Fibroblast of the aortic adventitia (primary cell): ENCODE measurements at places on chromosomes 4 and X.

DNA sequence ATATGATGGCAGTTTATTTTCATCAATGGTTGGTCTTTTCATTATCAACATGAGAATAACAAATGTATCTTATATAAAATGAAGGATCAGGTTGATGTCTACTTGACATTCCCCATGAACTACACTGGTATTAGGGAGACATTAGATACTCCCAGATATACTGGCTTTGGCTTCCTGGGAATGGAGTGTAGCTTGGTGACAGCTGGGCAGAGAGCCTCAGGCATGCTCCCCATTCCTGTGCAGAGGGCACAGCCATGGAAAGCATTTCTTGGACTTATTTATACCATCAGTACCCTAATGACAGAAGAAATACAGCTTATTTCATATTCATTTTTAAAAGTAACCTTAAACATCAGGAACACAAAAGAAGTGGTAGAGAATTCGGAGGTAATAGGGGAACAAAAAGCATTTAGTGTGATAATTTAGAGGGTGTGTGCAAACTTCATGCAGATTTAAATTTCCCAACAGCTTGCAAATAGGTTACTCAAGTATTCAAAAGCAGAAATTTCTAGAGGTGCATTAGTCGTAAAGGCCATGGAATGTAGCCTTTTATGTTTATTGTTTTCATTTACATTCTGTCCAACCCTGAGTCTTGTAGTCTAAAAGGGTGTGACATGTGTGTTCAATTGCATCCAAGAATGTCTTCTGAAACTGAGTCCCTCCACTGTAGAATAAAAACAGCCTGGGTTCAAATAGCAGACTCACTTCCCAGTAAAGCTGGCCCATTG is 573.8 kb downstream of the KCNIP4 start:
- no peak for DNase-seq

DNA sequence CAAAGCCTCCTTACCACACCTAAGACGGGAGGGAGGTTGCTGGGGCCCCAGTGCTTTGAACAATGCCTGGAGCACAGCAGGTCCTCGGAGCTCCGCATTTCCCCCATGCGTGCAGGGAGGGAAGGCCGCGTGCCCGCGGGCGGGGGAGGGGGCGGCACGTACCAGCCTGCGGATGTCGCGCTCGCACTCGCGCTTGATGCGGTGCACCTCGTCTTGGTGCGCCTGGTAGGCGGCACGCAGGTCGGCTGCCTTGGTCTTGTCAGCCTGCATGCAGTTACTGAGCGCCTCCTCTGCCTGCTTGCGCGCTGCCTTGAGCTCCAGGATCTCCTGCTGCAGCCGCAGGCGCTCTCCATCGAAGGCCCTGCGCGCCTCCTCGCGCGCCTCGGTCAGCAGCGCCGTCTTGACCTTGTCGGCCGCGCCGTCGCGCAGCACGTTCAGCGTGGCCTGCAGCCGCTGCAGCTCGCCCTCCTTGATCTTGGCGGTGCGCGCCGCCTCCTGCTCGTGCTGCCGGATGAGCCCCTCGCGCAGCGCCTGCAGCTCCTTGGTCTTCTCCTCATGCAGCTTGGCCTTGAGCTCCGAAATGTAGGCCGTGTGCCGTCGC is 87.2 kb upstream of the C4orf50 start:
- no peak for DNase-seq

DNA sequence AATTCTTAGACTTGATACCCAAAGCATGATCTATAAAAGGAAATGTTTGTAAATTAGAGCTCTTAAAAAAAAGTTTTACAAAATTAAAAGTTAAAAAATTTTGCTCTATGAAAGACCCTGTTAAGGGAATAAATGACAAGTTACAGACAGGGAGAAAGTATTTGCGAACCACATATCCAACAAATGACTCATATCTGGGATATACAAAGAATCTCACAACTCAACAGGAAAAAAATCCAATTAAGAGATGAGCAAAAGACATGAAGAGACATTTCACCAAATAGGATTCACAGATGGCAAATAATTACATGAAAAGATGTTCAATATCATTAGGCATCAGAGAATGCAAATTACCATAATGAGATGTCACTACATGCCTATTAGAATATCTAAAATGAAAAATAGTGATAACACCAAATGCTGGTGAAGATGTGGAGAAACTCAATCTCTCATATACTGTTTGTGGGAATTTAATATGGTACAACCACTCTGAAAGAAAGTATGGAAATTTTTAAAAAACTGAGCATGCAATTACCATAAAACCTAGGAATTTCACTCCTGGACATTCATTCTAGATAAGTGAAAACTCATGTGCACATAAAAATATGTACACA is 100.8 kb upstream of the EOLA2 start:
- no peak for DNase-seq

DNA sequence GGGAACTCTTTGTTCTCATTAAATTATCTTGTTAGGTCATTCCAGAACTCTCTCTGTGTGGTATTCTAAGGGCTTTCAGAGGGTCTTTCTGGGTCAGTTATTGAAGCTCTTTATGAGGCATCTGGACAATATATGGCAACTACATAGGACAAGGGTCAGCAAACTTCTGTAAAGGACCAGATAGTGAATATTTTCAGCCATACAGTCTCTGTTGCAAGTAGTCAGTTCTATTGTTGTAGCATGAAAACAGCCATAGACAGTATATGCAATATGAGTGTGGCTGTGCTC is 35.1 kb downstream of the HADH start:
- DNase-seq = no peak

- no peak for DNase-seq
These were observed 205.4 kb downstream of the HS3ST1 start for GRCh38 chr4:11223311-11223710.

- peak; percentile 60 for DNase-seq
These were observed 55.7 kb downstream of the METTL14 start for GRCh38 chr4:118740869-118741268.

DNA sequence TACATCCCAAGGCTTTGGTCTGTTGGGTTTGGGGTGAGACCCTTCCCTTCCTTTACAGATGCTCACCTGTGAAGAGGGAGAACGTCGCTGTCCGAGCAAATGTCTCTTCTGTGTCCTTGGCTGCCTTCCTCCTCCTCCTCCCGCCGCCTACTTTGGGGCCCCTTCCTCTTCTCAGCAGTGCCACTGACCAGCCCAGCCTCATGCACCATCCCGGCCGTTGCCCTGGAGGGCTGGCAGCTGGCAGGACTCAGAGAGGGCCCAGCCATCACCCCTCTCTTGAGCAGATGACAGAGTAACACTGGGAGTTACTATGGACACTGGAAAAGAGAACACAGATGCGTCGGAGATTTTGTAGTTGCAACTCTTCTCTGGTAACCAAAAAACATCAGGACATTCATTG is 68.2 kb downstream of the TRMT44 start:
- DNase-seq = no peak

GRCh38 chr4:31539284-31540069 is 819.3 kb downstream of the PCDH7 start:
- no peak for DNase-seq

DNA sequence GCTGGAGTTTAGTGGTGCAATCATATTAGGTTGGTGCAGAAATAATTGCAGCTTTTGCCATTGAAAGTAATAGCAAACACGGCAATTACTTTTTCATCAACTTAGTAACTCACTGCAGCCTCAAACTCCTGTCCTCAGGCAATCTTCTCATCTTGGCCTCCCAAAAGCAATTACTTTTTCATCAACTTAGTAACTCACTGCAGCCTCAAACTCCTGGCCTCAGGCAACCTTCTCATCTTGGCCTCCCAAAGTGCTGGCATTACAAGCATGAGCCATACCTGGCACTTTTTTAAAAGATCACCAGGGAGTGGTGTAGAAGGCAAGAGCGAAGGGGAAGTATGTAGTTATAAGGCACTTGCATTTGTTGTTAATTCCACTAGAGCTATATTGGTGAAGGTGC is 491.1 kb upstream of the ADGRL3 start:
- DNase-seq = no peak

GRCh38 chrX:40424259-40424658 is 156.5 kb upstream of the ATP6AP2 start:
- no peak for DNase-seq

- DNase-seq = peak; percentile 10
These were observed 42.2 kb downstream of the SMIM10L2A start for GRCh38 chrX:135463937-135464336.

DNA sequence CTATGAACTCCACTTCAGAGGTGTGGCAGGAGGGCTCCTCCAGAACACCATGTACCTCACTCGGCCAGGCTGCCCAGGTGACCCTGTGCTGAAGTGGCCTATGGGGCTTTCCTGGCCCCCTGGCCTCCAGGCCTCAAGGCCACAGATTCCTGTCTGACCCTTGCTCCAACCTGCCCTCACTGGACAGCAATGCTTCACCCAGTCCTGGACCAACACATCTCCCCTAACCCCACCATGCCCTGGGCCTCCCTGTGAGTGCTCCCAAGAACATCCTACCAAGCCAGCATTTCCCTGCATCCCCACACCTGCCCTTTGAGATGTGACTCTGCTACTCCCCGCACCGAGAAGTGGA is 10.5 kb downstream of the ZFYVE28 start:
- DNase-seq = no peak

DNA sequence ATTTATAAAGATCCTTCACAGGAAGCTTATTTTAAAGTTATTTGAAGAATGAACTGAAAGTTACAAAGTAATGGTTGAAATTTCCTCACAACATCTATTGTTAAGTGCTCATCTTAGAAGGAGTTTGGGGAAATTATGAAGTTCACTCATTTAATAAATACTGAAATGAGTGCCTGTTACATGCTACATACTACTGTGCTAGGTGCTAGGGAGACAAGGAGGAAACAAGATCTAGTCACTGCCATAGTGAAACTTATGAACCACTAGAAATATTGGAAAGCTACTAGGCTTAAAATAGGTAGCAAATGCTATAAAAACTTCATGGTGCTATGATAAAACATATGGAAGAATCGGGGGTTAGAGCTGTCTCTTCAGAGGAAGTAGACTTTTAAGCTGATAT is 97.1 kb downstream of the JADE1 start:
- no peak for DNase-seq

DNA sequence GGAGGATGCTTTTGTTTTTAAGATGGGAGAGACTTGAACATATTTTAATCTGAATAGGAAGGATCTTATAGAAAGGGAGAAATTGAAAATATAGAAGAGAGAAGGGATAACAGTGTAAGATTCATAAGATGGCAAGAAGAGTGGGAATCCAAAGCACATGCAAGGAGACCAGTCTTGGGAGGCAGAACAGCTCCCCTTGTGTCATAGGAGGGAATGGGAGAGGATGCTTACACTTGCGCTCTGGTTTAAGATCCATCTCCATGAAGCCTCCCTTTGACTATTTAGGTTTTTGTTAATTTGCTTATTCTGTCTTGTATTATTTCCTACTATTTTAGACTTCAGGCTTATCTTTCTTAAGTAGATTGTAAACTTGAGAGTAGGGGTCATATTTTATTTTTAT is 42.7 kb downstream of the KIF4A start:
- DNase-seq = no peak

DNA sequence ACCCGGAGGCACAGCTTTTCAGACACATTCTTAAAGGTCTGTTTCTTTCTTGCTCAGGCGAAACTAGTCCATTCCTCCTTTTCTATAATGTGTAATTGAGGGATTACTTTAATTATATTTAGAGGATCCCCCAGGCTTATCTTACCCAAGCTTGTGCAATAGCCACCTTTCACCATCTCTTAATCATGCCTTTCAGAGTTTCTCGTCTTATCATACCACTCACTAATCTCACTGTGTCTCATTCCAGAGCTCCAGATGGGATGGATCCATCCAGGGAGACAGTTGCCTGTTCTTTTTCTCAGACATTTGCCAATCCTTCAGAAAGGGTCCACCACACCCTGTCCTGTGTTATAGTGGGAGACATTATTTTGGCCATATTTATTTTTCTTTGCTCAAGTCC is 12.5 kb downstream of the SPARCL1 start:
- DNase-seq = peak; percentile 25

DNA sequence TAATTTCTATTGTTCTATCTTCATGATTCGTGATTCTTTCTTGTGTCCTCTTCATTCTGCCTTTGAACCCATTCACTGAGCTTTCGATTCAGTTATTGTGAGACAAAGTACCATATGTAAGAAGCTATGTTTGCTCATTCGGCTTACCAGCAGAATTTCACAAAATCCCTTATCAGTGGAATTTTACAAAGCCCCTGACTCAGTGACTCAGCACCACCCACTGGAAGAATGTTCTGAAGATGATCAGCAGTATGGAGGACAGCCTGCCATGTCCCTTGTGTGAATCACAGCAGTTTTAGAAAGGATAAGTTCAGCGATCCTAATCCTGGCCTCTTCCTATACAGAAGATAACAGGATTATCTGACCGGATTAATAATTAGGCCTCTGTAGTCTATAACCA is 5.8 kb upstream of the UXT start:
- peak; percentile 30 for DNase-seq

DNA sequence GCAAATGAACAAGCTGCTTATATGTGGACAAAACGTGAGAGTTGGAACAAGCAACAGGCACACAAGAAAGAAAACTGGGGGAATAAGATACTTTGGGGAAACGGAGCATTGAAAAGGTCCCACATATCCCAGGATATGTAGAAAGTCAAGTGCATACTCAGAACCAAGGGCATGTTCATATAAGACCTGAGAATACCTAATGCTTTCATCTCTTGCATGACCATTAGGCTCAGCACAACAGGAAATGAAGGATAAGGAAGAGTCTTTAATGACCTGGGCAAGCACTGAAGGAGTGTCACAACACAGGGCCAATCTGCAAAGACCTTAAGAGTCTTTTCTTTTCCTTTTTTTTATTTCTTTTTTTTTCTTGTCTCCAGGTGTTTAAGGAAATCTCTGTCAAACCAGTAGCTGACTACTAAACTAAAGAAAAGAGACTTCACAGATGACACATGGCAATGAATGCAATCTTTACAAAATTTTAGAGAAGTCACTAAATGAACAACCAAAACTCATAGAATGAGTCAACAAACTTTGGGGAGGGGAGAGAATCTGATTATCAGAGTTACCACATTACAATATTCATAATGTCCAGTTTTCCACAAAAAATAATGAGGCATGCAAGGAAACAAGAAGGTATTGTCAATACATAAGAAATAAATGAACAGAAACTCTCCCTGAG is 67.9 kb upstream of the STK26 start:
- no peak for DNase-seq

DNA sequence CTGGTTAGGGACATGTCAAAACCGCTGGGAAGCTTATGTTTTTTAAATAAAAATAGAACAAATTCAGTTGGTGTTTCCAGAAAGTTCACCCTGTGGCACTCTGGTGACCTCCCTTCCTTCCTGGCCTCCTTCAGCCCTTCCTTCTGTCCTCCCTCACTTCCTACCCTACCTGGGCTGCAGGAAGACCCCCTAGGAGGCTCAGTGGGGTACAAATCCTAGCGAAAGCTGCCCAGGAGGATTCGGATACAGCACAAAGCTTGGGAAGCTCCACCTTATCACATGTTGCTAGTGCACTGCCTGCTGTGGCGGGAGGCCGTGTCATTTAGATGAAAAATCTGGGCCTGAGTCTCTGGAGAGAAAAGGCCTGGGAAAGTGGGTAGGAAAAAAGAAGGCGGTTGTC is 60.5 kb downstream of the FHDC1 start:
- DNase-seq = no peak

- DNase-seq = peak; percentile 4
These were observed 2.2 kb downstream of the MSANTD1 start for GRCh38 chr4:3250956-3251690.
